ENCODE measurements at places on chromosomes 2 and 18.

DNA sequence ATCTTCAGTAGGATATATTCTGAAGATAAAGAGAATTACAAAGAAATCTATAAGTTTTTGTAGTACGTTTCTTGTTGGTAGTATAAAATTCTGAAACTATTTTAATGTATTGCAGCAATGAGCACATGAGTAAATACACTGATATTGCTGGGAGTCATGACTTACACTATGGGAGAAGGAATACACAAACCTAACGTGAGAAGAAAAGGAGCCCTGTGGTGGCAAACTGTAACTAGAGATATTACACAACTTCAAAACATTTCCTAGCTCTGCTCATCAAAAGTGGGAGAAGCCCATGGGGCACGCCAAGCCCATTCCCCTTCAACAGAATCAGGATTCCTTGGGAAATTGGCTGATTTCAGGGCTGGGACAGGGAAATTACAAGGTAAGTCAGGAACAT, 20.5 kb downstream of the SPIRE1 start:
- DNase-seq: no peak

GRCh38 chr2:232336241-232336736, 42.3 kb upstream of the ALPP start:
- DNase-seq: no peak

GRCh38 chr2:1153920-1154319, 203.3 kb downstream of the SNTG2 start:
- DNase-seq: no peak

GRCh38 chr2:167114018-167114417, 225.7 kb downstream of the XIRP2 start:
- no peak for DNase-seq

- DNase-seq: no peak
These were observed 25.2 kb downstream of the RTN4 start for GRCh38 chr2:55025082-55025481.

DNA sequence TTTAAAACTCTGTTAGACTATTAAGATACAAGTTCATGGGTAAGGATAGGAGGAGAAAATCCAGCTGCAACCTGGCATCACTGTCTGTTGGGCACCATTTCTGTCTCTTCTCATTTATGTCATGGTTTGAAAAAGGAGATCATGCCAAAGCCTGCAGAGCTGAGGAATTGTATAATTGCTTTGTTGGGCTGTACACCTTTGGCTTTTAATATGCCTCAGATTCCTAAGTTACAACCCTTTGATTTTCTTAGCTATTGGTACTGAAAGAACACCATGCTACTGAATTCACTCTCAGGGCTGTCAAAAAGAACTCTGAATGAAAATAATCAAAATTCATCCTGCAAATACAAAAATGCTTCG, 174.3 kb downstream of the ACKR3 start:
- no peak for DNase-seq

DNA sequence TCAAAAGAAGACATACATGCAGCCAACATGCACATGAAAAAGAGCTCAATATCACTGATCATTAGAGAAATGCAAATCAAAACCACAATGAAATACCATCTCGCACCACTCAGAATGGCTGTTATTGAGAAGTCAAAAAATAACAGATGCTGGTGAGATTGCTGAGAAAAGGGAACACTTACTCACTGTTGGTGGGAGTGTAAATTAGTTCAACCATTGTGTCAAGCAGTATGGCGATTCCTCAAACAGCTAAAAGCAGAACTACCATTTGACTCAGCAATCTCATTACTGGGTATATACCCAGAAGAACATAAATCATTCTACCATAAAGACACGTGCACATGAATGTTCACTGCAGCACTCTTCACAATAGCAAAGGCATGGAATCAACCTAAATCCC, 95.5 kb upstream of the XIRP2 start:
- DNase-seq: no peak

GRCh38 chr18:46338766-46339165, 234.6 kb downstream of the HAUS1 start:
- no peak for DNase-seq

GRCh38 chr2:180231015-180231414, 223.9 kb upstream of the CWC22 start:
- no peak for DNase-seq

GRCh38 chr2:2570360-2570759, 239.3 kb upstream of the MYT1L start:
- DNase-seq: no peak

GRCh38 chr2:160460333-160460731, 33.3 kb downstream of the RBMS1 start:
- no peak for DNase-seq

GRCh38 chr2:186648130-186648529, 45.7 kb upstream of the FAM171B start:
- DNase-seq: no peak

DNA sequence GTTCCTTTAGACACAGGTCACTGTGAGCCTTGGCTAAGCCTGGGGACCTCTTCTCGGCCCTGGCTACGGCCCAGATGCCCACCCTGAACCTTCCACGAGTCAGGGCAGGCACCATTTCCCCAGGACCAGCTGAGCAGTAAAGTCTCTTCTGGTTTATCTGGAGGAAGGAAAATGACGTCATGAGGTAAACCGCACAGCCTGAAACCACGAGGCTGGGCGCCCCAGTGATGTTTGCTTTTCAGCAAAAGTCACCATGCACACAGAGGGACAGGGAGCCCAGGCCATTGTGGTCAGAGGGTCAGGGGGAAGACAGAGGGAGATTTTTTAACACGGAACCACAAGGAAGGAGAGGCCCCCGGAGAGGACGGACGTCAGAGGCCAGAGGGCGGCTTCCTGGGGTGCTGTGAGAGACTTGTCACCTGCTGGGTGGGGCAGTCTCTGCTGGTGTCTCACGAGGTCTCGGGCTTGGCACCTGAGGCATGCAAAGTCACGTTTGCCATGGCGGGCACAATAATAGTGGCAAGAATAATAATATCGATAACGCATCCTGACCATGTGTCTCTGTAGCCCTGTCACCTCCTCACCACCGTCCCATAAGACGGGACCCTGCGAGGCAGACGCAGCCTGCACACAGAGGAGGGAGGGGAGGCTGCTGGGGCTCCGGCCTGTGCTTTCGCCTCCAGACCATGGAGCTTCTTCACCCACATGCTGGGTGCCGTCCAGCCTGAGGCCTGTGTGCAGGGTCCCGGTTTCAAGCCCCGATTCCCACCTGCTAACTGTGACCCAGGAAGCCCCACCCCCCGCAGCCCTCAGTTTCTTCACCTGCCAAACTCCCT, 33.2 kb upstream of the FOSL2 start:
- DNase-seq: peak; percentile 67

DNA sequence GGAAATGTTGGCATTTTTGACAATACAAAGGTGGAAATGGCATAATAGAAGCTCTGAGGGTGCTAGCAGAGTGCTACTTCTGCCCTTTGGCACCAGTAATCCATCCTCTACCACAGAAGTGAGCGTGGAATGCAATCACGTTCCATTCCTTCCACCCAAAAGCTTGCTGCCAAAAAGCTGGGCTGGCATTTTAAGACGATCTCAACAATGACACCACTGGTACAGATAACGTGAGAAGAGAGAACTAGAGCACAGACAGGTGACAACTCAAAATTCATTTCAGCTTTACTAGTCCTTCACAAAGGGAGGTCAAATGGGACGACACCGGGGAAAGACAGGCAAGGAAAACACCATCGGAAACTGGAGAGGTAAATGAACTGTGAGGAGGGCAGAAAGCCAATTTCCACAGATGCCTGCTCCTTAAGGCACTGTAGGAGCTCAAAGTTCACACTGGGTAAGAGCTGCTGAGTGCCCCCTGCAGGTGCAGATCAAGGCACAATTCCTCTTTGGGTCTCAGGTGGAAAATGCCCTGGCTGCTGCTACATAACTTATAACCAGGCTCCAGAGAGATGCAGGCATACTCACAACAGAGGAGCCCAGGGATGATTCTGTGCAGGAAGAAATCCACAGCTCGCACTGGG, 50.7 kb upstream of the RNU4ATAC start:
- DNase-seq: no peak

GRCh38 chr2:103132536-103133217, 370.8 kb downstream of the TMEM182 start:
- peak; percentile 3 for DNase-seq

DNA sequence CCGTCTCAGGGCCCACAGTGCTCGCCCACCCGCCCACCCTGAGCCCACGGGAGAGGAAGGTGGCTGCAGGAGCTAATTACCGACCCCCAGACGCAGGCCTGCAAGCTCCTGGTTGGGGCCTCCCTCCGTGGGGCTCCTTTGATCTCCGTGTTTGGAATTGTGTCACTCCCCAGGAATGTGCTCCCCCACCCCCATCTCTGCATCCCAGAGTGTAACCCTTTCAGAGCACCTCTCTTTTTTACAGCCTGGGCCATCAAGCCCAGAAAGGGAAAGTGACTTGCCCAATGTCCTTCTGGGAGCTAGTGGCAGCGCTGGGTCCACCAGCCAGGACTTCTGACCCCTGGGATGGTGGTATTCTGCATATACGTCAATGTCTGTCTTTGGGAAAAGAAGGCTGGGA, 335.1 kb downstream of the CYRIA start:
- no peak for DNase-seq

GRCh38 chr2:12315224-12315623, 401.5 kb upstream of the TRIB2 start:
- DNase-seq: no peak

- DNase-seq: no peak
These were observed 140.9 kb downstream of the DIS3L2 start for GRCh38 chr2:232102380-232102779.

GRCh38 chr2:109244750-109245382, 115.9 kb downstream of the SH3RF3 start:
- DNase-seq: no peak

DNA sequence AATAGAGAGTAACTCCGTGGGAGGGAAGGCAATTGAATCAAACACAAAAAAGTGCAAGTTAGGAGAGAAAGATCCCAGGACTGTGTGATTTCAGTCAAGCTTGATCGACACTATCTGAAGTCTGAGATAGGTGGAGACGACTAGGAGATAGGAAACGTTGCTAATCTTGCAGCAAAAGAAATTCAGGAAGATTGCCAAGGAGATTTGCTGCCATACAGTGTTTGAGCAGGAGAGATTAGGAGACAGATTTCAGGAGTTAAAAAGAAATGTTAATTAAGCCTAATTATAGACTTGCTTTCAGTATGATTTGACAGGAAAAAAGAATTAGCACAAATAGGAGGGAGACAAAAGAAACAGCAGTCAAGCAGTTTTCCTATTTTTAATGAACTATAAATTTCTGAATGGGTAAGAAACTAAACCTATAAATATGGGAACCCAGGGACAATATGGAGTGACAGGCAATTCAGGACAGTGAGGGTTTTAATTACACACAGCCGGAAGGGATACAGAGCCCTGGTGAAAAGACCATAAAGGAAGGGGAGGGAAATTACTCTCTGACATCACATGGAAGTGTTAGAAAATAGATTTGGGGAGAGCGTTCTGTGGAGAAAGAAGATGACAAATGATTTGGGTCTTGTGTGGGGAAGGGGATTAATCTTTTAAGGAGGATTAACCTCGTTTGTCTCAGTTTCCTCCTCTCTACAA, 72.6 kb downstream of the SUCLG1 start:
- no peak for DNase-seq

GRCh38 chr2:165182029-165182428, 21.8 kb downstream of the SCN3A start:
- no peak for DNase-seq

- peak; percentile 1 for DNase-seq
These were observed 40.1 kb upstream of the AKAIN1 start for GRCh38 chr18:5237083-5237722.

GRCh38 chr2:70548233-70548632, 5.4 kb downstream of the TGFA start:
- no peak for DNase-seq

DNA sequence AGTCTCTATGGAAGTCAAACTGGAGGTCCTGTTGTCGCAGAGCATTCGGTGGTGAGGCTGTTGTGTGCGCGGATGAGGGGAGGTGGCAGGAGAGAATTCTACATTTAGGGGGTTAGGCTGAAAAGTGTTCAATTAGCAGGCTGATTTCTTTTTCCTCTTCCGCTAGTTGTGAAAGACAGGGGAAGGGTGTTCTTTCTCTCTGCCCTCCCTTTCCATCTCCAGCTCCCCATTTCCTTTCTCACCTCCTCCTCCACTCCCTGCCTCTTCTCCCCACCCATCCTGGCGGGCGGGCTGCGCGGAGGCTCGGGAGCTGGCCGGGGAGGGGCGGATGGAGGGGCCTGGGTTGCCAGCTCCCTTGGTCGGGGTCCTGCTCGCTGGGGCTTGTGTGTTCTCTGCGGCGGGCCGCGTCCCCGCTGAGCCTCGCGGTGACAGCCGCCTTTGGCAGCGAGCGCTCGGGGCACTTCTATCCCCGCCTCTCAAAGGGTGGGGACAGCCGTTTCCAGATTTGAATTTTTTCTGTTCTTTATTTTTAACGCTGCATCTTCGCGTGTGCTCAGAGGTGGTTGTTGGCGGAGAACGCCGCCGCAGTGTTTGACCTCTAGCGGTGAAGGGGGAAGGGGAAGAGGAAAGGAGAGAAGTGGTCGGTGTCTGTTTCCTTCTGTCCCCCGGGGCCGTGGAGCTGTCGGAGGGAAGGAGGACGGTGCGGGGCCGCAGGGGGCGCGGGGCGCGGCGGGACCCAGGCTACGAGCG, 3.6 kb downstream of the SOX11 start:
- DNase-seq: no peak

GRCh38 chr2:144508172-144508851, 11.6 kb downstream of the ZEB2 start:
- DNase-seq: no peak

GRCh38 chr18:25169701-25170100, 182.3 kb downstream of the ZNF521 start:
- no peak for DNase-seq

DNA sequence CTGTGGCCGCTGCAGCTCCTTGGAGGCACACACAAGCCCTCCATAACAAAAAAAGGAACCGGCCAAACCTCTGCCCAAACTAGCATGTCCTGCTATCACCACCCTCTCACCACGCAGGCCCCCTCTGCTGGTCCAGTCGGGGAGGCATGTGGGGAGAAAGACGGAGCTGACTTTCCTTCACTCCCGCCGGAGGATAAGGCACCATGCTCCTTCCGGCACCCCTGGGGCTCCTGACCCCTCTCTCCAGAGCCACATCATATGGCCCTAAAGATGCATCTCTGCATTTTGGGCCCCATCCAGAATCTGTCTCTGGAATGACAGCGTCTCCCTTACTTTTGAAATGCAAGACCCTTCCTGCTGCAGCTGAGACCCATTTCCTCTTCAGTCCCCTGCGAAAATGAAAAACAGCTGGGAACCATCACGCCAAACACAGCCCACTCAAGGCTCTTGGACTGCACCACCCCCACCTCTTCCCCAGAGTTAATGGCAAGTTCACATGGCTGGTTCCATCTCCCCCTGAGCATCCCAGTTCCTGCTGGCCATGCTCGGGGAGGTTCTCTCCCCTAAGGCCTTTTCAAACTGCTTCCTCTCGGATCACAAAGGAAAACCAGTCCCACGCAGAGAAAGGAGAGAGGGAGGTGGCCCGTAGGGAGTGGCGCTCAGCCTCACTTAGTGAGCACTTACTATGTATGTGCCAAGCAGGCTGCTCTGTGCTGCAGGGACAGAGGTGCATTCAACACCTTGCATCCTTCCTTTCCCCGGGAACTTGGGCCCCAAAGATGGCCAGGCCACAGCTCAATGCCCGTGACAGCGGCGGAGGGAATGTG, 35.2 kb upstream of the MLPH start:
- DNase-seq: no peak

All from stimulated activated CD8-positive, alpha-beta memory T cell treated with anti-CD3 and anti-CD28 coated beads, Interleukin-4, amount 100 ng/mL, for 4 hours (primary cell).